ENCODE measurements at places on chromosomes 7 and 10.

DNA sequence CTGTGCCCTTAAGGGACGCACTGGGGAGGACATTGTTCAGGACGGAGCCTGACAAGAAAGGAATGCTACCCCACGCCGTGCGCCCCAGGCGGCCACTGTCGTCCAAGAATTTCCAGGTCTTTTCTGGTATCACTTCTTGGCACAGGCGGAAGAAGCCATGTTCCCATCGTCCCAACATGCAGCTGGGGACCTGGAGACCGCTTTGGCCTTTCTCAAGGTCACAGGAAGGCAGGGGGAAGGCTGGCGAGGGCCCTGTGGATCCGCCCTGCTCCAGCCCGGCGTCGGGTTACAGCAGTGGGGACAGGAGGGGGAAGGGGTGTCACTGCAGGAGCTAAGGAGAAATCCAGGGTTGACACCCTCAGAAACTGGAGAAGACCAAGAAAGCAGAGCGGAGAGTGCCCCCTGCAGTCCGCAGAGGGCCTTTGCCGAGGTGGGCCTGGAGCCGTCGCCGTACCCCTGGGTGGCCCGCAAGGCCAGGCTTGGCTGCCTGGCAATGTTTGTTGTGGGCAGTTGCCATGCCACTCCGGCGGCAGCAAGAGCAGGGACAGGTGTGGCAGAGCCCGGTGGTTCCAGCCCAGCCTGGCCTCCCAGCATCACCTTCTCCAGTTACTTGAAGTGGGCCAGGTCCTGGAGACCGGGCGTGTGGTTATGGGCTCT lies 104.1 kb downstream of the LHPP start:
- DNase-seq: no peak

- no peak for DNase-seq
Observed at GRCh38 chr7:89618274-89618673, 536.0 kb upstream of the STEAP1 start.

DNA sequence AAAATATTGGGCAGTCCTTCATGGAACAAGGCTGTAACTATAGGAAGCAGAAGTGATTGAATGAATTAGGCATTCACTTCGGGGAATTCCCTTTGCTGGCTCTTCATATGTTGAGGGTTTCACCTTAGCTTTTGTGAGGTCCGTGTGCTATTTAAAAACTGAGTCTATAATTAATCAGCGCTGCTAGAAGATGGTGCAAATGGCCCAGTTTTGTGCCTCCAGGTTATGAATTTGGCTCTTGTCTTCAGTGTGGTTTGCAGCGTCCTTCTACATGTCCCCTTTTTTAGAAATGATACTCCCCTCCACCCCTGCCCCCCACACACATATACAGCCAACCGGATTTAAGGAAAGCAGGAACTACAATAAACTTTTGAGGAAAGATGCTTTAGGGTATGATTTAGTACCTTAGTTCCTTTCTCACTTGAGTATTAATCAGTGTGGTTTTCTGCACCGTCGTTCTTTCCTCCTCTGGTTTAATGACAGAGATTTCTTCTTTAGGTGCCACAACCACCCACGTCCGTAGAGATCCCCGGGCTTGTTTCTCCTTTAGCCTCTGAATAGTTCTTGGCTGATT lies 110.6 kb upstream of the SAMD8 start:
- no peak for DNase-seq

GRCh38 chr10:32985341-32985764 lies 27.3 kb upstream of the ITGB1 start:
- DNase-seq: peak; percentile 61

DNA sequence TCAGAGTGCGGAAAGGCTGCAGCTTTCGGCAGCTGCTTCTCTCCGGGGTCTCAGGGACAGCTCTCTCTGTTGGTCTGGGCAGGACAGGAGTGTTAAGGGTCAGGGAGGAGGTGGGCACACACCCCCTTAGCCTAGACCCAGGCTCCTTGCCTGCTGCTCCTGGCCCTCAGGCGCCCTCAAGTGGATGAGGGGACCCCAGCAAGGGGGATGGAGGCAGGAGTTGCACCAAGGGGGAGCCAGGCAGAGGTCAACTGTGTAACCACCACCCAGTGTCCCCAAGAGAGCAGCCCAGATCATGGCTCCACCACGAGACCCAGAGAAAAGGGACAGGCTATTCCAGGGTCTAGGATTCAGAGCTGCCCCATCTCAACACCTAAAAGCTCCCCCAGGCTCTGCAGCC lies 26.9 kb downstream of the SPOCK2 start:
- no peak for DNase-seq

GRCh38 chr10:116809483-116810119 lies 39.7 kb upstream of the ENO4 start:
- DNase-seq: peak; percentile 76

All from islet precursor cell (in vitro differentiated cells).